ENCODE measurements at places on chromosomes 4 and X.

DNA sequence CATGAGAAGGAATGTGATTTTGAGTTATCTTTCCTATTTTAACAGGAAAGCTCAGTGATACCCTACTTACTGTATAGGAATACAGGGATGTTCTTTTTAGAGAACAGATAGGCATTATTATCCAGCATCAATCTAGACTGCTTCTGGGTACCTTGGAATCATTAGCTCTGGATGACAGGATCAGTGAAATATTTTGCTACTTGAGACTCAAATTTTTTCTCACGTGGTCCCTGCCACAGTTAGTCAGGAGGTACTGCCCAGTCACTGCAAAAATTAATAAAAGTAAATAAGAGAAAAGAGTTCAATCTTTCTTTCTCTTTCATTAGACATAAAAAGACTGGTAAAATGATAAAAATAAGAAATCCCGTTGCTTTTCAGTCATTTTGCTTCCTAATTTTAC lies 5.5 kb downstream of the ZNF827 start:
- no peak for DNase-seq

GRCh38 chr4:179692222-179692621 lies 2250.0 kb upstream of the AGA start:
- DNase-seq = no peak

GRCh38 chrX:74119016-74119910 lies 184.7 kb upstream of the ZCCHC13 start:
- no peak for DNase-seq

DNA sequence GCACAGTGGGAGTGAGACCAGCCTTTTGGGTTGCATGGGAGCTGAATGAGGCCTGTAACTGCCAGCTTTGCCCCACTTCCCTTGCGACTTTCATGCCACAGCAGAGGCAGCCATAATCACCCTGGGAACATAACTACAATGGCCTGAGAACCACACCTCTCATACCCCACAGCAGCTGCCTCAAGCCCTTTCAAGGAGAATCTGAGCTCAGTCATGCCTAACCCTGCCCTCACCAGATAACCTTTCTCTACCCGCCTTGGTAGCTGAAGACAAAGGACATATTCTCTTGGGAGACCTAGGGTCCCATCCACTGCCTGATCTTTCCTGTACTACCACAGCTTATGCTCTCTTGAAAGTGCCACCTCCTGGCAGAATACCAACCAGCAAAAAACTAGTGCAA lies 599.9 kb upstream of the IGFBP7 start:
- DNase-seq = no peak

GRCh38 chr4:4693258-4693657 lies 151.4 kb upstream of the STX18 start:
- DNase-seq = no peak

DNA sequence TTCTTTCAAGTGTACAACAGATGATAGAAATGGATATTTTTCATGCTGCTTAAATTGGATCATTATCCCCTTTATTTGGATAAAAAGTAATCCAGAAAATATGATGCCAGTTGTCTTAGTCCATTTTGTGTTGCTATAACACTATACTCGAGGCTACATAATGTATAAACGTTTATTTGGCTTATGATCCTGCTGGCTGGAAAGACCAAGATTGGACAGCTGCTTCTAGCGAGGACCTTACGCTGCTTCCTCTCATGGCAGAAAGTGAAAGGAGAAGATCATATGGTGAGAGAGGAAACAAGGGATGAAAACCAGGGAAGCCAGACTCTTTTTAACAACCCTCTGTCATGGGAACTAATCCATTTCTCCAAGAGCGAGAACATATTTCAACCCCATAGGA lies 102.7 kb downstream of the TRAM1L1 start:
- no peak for DNase-seq

DNA sequence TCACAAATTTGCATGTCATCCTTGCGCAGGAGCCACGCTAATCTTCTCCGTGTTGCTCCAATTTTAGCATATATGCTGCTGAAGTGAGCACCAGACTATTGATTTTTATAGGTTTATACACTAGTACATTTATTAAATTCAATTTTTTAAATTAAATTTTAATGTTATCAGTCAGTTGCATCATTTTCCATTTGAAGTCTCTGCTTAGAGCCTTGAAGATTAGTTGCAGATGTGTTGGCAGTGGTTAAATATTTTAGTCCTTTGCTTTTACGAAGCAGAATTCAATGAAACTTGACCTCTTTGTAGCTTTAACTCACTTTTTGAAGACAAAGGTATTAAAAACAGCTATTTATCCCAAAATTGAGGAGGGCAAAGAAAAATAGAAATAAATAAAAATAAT lies 16.5 kb downstream of the TRAPPC11 start:
- DNase-seq = no peak

DNA sequence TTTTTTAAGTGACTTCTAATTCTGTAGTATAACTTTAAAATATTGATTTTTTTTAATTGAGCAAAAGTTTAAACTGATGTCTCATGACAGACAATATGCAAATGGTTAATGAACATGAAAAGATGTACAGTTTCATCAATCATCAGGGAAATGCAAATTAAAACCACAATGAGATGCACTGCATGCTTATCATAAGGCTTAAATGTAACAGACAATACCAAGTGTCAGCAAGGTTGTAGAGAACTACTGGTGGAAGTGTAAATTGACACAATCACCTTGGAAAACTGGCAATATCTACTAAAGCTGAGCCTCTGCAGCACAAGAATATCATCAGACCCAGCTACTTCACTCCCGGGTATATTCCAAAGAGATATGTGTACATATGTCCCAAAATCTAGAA lies 70.2 kb upstream of the DAPP1 start:
- DNase-seq = no peak

- no peak for DNase-seq
Measured at GRCh38 chr4:74969507-74970474, 36.9 kb downstream of the PARM1 start.

- no peak for DNase-seq
Measured at GRCh38 chr4:71338846-71339593, at the start of gene SLC4A4. SLC4A4 (plus strand) TSS chr4:71339020.

GRCh38 chr4:178693816-178694215 lies 1251.6 kb upstream of the AGA start:
- DNase-seq = no peak

DNA sequence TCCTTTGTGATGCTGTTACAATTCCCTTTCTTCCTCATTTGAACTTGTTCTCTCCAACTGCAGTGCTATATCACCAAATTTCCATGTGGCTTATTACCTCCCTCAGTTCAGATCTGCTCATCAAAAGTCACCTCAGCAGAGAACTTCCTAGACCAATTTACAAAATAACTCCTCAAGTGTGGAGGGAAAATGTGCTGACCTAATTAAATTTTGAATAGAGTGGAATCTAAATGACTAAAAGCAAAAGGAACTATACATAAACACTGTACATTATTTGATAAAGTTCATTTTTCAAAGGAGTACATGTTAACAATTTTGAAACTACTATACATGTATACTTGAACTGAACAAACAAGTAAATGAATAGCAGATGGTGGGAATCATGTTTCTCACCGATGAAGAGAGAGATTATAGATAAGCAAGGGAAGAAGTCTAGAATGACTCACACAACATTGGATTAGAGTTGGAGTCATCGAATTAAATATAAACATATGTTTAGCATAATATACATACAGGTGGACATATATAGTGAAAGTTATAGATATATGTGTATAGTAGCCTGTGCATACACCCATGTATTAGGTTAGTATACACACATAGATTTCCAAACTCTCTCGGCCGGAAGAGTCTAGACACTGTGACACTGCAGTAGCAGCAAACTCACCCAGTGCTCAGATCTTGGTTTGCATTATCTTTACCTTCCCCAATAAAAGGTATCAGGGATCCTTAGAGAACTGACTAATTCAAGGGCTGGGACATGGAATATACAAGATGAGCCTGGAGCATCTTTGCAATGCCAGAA lies 318.7 kb downstream of the PCDH18 start:
- DNase-seq = no peak

- no peak for DNase-seq
Measured at GRCh38 chrX:101370888-101371504, 15.0 kb downstream of the BTK start.

- no peak for DNase-seq
Measured at GRCh38 chr4:143391895-143392294, 55.2 kb downstream of the GAB1 start.

- no peak for DNase-seq
Measured at GRCh38 chr4:114752391-114753165, 154.0 kb downstream of the UGT8 start.

DNA sequence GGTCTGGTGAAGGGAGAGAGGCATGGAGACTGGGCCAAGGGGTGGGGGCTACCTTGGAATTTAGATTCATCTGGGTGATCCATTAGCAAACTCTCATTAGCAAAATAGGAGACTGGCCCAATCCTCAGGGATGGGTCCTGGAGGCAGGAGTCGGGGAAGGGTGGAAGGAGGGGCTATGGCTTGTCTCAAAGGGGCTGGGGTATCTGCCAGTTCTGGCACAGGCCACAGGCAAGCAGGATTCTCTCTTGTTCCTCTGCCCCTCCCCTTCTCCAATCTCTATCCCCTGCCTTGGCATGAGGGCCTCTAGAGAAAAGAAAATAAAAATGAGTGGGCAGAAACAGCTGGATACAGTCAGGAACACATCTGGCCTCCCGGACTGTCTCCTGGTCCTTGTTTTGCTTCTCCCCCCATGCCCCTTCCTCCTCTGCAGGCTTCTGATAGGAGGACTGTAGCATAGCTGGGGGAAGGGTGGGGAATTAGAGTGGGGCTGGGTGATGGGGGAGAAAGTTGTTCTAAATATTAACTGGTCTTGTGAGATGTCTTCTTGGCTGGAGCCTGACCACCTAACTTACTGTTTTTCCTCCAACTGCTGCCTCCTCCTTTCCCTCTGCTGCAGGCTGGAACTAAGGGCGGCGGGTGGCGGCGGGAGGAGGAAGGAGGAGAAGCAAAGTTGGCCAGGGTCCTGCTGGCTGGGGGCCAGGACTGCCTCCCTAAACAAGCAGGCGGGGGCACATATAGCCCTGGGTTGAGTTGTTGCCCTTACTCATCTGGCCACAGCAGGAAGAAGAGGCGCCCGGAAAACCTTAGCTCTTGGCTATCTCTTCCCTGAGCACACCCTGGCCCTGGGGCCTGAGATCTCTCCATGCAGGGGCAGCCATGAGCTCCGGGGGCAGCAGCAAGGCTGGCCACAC lies 53.3 kb upstream of the LAS1L start:
- no peak for DNase-seq

DNA sequence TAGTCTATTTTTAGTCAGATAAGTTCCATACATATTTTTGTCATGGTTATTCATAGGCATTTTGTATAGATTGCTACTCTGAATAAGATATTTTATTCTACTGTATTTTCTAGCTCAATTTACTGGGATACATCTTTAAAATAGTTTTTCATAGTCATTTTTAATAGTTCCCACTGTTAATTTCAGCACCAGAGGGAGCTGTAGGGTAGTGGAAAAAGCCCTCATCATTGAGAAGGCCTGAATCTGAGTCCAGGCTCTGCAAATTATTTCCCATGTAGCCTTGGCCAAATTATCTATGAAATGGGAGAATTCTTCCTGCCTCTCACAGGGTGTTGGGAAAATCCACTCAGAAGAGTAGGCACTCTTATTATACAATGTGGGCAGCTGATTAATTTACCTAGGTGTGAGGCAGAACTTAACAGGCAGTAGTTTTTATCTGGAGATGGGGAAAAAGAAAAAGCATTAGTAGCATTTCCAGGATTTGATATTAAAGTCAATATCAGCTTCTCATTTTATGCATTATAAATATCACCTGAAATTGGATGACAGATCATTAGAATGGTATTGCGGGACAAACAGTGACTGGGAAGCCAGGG lies 102.9 kb upstream of the PAQR3 start:
- DNase-seq = no peak

GRCh38 chrX:19791562-19791961 lies 95.8 kb downstream of the SH3KBP1 start:
- DNase-seq = no peak

DNA sequence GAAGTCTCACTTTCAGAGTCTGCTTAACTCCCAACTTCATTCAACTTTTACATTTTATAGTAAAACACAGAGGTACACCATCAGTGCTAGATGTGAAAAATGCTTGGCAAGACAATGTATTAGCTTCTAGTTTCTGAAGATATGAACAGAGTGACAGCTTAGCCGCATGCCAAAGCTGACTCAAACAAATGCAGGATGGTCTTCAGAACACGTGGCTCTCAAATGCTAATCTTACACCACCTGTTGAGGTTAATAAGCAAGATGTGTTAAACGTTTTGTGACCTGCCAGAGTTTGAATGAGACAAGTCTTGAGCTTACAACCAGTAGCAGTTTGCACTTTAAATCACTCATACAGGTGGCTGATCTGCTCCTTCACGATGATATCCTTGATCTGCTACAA lies 18.9 kb upstream of the GPM6B start:
- DNase-seq = no peak

DNA sequence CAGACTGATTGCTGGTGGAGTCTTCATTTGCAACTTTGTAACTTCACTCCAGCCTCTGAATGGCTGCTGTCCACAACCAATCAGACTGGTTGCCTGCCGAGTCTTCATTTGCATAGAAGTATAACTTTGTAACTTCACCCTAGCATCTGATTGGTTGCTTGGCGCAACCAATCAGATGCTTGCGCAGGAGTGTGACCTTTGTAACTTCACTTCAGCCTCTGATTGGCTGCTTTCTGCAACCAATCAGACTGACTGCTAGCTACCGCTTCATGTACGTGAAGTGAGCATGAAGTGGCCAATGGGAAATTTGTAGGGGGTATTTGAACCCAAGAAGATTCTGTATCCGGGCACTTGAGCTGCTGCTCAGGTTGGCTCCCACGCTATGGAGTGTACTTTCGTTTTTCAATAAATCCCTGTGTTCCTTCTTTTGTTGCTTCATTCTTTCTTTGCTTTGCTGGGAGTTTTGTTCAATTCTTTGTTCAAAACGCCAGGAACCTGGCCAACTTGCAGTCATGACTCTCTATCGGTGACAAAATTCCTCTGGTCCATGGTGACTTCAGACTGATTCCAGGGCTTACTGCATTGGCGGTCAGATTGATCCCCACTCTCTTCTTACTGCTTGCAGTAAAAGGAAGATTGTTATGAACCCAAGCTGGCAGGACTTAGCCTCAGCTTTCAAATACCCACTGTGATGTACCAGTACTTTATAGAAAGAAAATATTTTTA lies 46.4 kb upstream of the FGG start:
- DNase-seq = no peak

DNA sequence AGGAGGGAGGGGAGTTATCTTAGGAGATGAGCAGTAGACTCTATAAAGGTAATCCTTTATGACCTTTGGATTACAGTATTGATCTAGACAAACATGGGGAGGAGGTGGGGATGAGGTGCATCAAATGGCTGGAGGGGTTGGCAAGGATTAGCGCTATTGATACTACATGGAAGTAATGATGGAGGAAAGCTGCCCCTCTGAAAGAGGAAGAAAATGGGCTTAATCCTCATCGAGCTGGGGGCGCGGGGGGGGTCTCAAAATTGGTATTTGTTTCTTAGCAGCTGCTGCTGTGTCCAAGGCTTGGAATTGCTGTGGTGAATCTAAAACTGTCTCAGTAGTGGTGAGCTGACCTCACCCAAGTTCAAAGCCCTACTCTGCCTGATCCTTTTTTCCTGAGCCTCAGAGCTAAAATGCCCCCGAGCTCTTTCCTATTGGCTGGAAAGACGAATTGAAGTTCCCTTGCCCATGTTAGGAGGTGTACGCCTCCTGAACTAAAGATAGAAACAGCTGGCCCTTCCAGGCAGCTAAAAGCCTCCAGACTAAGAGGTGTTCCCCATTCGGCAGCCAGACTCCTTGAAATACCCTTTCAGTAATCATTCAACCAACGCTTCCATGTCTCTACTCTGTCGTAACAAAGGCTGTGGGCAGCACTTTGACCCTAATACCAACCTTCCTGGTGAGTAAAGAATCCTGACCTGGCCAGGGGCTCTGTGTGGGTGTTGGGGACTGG lies at the start of gene ITGB1BP2:
Gene ITGB1BP2 (plus strand): TSS at position 556 of the 730 bp plus-strand sequence. CDS start 57 bp downstream, at position 613.
- DNase-seq = no peak

GRCh38 chr4:186037692-186038658 lies 31.0 kb upstream of the TLR3 start:
- no peak for DNase-seq

Measured in stimulated activated CD8-positive, alpha-beta memory T cell treated with anti-CD3 and anti-CD28 coated beads, Interleukin-4, amount 100 ng/mL, for 24 hours (primary cell).